ENCODE measurements at places on chromosomes 12 and 14.
A peak's percentile ranks its signal among the peaks of the same experiment; 100 is the strongest.

DNA sequence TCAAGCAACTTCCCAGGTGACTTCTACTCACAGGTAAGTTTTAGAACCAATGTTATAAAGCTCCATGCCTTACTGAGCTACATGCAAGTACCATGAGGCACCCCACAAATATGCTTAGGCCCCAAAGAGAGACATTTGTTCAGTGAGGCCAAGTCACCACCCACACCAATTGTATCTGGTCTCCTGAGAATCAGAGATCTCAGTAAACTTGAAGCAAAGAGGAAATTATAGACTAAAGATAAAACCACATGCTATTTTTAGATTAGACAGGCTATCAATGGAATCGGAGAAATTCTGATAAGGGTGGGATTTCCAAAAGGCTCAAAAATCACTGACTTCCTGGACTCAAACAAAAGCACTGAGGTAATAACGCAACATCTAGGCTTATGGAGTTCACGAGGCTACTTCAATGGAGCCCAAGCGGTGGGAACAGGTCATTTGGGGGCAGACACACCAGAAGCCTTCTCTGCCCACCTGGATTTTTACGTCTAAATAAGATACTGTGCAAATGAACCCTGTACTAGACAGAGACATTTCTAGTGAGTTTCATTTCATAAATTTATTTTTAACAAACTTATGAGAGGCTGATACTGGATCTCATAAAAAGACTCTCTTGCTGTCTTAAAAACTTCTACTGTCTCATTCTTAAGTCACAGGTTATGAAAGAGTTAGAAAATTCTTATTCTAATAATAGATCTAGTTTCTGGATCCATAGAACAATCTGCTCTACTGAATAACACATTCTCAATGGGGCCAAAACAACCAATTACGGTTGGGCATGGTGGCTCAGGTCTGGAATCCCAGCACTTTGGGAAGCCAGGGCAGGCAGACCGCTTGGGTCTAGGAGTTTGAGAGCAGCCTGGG, 7.7 kb downstream of the SLC15A4 start:
- no peak for DNase-seq

GRCh38 chr14:104536942-104537612, 42.5 kb upstream of the C14orf180 start:
- DNase-seq: peak; percentile 22

GRCh38 chr14:91379579-91379932, 38.1 kb downstream of the CCDC88C start:
- no peak for DNase-seq

- no peak for DNase-seq
These were observed 80.0 kb downstream of the METTL25 start for GRCh38 chr12:82438356-82438755.

- peak; percentile 58 for DNase-seq
These were observed 34.9 kb downstream of the KRT80 start for GRCh38 chr12:52156757-52157565.
